Central memory CD8-positive, alpha-beta T cell (primary cell): ENCODE measurements at places on chromosomes 11 and 22.
A peak's percentile ranks its signal among the peaks of the same experiment; 100 is the strongest.

DNA sequence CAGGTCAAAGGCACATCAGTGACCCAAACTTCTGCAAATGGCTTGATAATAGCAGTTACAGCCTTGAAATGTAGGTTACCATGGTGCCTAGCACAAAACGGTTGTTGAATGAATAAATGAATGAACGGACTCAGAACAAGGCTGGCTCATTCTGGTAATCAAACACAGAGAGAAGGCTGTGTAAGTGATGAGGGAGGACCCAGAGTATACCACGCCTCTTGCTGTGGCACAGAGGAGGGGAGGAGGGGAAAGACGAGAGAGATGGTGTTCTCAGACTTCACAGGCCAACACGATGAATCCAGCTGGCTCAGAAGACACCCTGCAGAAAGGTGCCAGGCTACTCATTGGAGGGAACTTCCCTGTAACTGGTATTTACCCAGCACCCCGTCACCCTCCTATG is 38.3 kb downstream of the PC start:
- H3K4me1 ChIP-seq = no peaks in the 10 kb centered on the region
- no peak overlapping the region for H3K27ac ChIP-seq
- H3K4me3 ChIP-seq = no peak overlapping the region
- no peaks in the 10 kb centered on the region for H3K36me3 ChIP-seq
- H3K27me3 ChIP-seq = peaks cover 10% of the 10 kb centered on the region

GRCh38 chr11:125407046-125407445 is 89.0 kb downstream of the FEZ1 start:
- no peak for DNase-seq
- peaks cover 98% of the 10 kb centered on the region for H3K27me3 ChIP-seq
- peaks cover 10% of the 10 kb centered on the region for H3K4me1 ChIP-seq
- no peak overlapping the region for H3K4me3 ChIP-seq
- peaks cover 2% of the 10 kb centered on the region for H3K36me3 ChIP-seq

GRCh38 chr11:47244448-47245350 is 3.9 kb downstream of the ACP2 start:
- H3K4me3 ChIP-seq = no peak overlapping the region
- peaks cover 41% of the 10 kb centered on the region for H3K36me3 ChIP-seq
- peaks cover 25% of the 10 kb centered on the region for H3K4me1 ChIP-seq
- no peaks in the 10 kb centered on the region for H3K27me3 ChIP-seq
- no peak for DNase-seq

- no peak for DNase-seq
- H3K4me3 ChIP-seq = no peak overlapping the region
- peaks cover 12% of the 10 kb centered on the region for H3K27me3 ChIP-seq
- no peaks in the 10 kb centered on the region for H3K4me1 ChIP-seq
- H3K36me3 ChIP-seq = no peaks in the 10 kb centered on the region
Observed at GRCh38 chr11:129722529-129722928, 93.1 kb upstream of the TMEM45B start.

- no peaks in the 10 kb centered on the region for H3K4me1 ChIP-seq
- H3K27ac ChIP-seq = no peak overlapping the region
- peaks cover 63% of the 10 kb centered on the region for H3K27me3 ChIP-seq
- no peaks in the 10 kb centered on the region for H3K36me3 ChIP-seq
- H3K4me3 ChIP-seq = no peak overlapping the region
Observed at GRCh38 chr11:95373241-95373640, 142.2 kb upstream of the SESN3 start.

- H3K4me1 ChIP-seq = no peaks in the 10 kb centered on the region
- peak overlapping the region; percentile 45 for H3K27ac ChIP-seq
- no peak for DNase-seq
- no peak overlapping the region for H3K4me3 ChIP-seq
- no peaks in the 10 kb centered on the region for H3K36me3 ChIP-seq
- peaks cover 53% of the 10 kb centered on the region for H3K27me3 ChIP-seq
Observed at GRCh38 chr11:45501392-45502225, 163.8 kb downstream of the CHST1 start.

DNA sequence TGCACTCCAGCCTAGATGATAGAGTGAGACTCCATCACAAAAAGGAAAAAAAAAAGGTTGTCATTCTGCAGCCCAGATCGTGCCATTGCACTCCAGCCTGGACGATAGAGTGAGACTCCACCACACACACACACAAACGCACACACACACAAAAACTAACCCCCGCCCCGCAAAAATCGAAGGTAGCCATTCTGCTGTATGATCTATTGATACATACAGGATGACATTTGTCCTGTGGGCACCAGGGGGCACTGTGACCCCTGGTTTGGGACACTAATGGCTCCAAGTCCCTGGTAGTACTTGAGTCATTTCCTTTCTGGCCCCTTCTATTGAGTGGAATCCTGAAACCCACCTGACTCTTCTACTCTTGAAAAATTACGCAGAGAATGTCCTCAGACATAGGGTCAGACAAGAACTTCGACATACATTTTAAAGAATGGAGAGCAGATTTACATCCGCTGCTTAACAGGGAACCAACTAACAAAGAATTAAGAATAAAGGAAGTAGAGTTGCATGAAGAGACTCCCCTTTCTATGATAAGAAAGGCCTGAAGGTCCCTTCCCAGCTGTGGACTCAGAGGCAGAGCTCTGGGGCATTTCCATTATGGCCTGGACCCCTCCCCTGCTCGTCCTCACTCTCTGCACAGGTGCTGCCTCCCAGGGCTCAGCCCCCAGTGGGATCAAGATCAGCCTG is 35.0 kb upstream of the PRAME start:
- peaks cover 19% of the 10 kb centered on the region for H3K27me3 ChIP-seq
- no peak overlapping the region for H3K27ac ChIP-seq
- no peak for DNase-seq
- no peak overlapping the region for H3K4me3 ChIP-seq
- no peaks in the 10 kb centered on the region for H3K36me3 ChIP-seq

DNA sequence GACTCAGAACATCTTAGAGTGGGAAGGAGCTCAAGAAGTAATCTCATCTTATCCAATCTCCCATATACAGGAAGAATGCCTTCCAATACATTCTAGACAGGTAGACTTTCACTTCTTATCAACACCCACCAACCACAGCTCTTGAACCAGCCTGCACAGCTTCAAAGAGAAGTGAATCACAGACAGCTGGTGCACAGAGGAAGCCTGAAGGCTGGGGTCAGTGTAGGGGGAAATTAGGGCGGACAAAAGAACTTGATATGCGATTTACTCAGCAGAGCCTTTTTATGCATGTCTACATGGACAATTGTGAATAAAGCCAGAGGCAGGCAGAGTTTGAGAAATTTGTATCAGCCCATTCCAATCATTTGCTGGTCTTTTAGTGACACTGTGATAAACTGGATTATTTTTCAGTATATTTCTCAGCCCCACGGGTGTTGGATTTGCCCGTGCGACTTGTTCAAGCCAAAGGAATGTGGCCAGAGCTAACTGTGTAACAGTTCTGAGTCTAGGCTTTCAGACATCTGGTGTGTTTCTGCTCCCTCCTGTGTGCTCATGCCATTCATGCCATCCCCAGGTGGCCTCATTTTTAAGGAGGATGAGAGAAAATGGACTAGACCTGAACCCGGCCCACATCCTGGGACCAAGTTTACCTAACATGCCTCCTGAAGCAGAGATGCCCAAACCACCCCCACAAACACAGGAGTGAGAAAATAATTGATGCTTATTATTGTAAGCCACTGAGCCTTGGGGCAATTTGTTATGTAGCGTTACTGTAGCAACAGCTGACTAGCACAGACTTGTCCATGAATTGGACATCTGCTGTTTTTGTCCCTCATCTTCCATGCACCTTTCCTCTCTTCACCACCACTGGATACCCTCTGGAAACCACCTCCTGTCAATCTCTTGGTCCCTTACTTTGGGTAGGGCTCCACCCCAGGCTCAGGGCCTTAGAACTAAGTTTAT is 137.5 kb upstream of the HSD17B12 start:
- DNase-seq = no peak
- peaks cover 39% of the 10 kb centered on the region for H3K27me3 ChIP-seq
- H3K4me3 ChIP-seq = no peak overlapping the region
- H3K4me1 ChIP-seq = no peaks in the 10 kb centered on the region

- no peak for DNase-seq
- H3K4me1 ChIP-seq = no peaks in the 10 kb centered on the region
- H3K4me3 ChIP-seq = no peak overlapping the region
- H3K36me3 ChIP-seq = no peaks in the 10 kb centered on the region
- no peaks in the 10 kb centered on the region for H3K27me3 ChIP-seq
- H3K27ac ChIP-seq = no peak overlapping the region
Observed at GRCh38 chr11:26971961-26972360, 22.0 kb upstream of the FIBIN start.

- no peak overlapping the region for H3K27ac ChIP-seq
- H3K4me3 ChIP-seq = no peak overlapping the region
- peaks cover 10% of the 10 kb centered on the region for H3K36me3 ChIP-seq
- H3K4me1 ChIP-seq = no peaks in the 10 kb centered on the region
- H3K27me3 ChIP-seq = peaks cover 24% of the 10 kb centered on the region
- no peak for DNase-seq
Observed at GRCh38 chr11:74257959-74258553, 53.4 kb downstream of the P4HA3 start.

GRCh38 chr11:118715245-118715831 is 35.9 kb upstream of the TREH start:
- H3K4me1 ChIP-seq = no peaks in the 10 kb centered on the region
- no peaks in the 10 kb centered on the region for H3K27me3 ChIP-seq
- H3K27ac ChIP-seq = no peak overlapping the region
- no peak overlapping the region for H3K4me3 ChIP-seq

GRCh38 chr11:2762031-2762380 is 62.2 kb upstream of the KCNQ1OT1 start:
- DNase-seq = no peak
- H3K36me3 ChIP-seq = peaks cover 1% of the 10 kb centered on the region
- H3K27ac ChIP-seq = no peak overlapping the region
- H3K4me3 ChIP-seq = no peak overlapping the region
- no peaks in the 10 kb centered on the region for H3K4me1 ChIP-seq

DNA sequence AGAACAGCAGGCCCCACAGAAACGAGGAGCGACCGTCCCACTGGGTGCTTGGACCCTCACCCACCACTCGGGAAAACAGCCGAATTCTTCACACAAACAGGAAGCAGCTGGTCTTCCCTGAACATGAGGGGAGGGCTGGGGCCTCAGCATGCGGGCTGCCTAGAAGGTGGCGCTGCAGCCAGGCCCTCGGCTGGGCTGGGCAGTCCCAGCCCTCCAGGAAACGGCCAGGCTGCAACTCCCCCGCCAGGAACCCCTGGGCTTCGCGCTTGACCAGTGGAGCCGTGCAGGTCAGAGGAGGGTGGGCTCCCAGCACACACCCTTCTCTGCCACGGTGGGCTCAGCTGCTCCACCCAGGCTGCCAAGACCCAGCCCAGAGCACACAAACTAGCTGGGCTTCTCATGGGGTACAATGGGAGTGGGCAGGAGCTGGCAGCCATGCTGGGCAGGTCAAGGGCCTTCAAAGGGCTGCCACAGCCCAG is 29.6 kb downstream of the IGF2 start:
- peaks cover 18% of the 10 kb centered on the region for H3K27me3 ChIP-seq
- H3K4me3 ChIP-seq = no peak overlapping the region
- DNase-seq = no peak
- H3K36me3 ChIP-seq = no peaks in the 10 kb centered on the region

DNA sequence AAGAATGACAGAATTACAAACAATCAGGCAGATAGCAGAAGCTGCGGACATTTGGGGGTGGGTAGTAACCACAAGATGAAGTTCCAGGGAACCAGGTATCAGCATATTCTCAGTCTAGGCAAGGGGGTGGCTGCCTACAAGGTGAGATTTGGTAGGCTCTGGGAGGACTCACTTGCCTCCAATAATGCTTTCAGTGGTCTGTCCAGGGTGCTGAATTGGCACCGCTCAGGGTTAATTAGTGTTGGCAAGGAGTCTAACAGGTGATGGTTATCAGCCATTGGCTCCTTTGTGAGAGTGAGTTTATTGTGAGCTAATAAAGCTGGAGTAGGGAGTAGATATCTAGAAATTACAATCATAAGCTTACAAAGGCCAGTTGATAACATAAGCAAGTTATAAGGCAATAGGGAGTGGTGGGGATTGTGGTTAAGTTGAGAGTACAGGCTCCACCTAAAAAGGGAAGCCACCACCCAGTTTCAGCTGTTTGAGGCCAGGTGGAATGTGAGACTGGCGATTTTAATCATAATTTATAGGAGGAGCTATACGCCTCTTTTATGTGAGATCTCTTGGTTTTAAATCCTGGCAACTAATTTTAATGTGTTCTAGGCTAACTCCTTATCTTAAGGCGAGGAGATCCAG is 320.5 kb downstream of the MIAT start:
- H3K4me1 ChIP-seq = no peaks in the 10 kb centered on the region
- H3K27me3 ChIP-seq = peaks cover 16% of the 10 kb centered on the region
- DNase-seq = no peak
- no peak overlapping the region for H3K27ac ChIP-seq
- H3K4me3 ChIP-seq = no peak overlapping the region

DNA sequence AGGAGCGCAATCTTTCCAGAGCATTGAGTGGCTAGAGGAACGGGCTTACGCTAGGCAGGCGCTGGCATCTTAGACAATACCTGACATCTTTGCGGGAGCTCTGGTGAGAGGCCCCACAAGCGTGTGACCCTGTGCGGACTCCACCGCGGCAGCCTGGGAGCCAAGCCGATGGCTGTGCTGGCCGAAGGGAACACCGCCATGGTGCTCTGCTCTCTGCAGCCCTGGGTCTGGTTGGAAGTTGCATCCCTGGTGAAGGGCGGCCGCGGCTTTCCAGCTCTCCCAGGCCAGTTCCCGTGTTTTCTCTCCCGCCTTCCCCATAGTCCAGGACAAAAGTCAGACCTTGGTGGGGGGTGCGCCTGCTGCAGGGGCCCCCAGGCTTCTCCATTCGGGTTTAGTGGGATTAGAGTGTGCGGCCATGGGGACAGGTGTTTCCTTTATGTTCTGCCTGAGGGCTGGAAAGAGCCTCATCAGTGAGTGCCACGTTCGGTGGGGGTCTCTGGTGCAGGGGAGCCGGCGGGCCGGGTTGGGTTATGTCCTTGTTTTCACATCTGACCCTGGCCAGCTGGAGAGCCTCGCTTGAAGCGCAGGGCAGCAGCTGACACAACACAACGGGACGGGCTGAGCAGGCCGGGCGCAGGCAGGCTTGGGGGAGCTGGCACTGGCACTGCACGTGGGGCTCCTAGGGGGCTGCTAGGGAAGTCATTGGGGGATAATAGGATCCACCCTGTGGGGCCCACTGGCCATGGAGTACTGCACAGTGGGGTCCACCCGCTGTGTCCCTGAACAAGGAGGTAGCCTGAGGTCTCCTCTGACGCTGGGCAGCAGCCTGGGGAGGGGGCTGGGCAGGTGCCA is 94.8 kb downstream of the KCNQ1 start:
- no peaks in the 10 kb centered on the region for H3K27me3 ChIP-seq
- no peaks in the 10 kb centered on the region for H3K4me1 ChIP-seq
- no peaks in the 10 kb centered on the region for H3K36me3 ChIP-seq
- DNase-seq = no peak
- no peak overlapping the region for H3K4me3 ChIP-seq

- H3K27me3 ChIP-seq = no peaks in the 10 kb centered on the region
- H3K4me1 ChIP-seq = peaks cover 5% of the 10 kb centered on the region
- H3K4me3 ChIP-seq = no peak overlapping the region
- DNase-seq = no peak
- no peak overlapping the region for H3K27ac ChIP-seq
Observed at GRCh38 chr11:88814076-88814475, 251.7 kb downstream of the GRM5 start.

GRCh38 chr11:72524711-72525110 is 90.4 kb upstream of the CLPB start:
- no peak overlapping the region for H3K27ac ChIP-seq
- peaks cover 60% of the 10 kb centered on the region for H3K4me1 ChIP-seq
- H3K4me3 ChIP-seq = no peak overlapping the region

- peak overlapping the region; percentile 70 for H3K27ac ChIP-seq
- no peak overlapping the region for H3K4me3 ChIP-seq
- peaks cover 10% of the 10 kb centered on the region for H3K36me3 ChIP-seq
- no peaks in the 10 kb centered on the region for H3K27me3 ChIP-seq
- DNase-seq = no peak
Observed at GRCh38 chr11:96196181-96196662, 146.8 kb downstream of the MAML2 start.
